Endothelial cell (in vitro differentiated cells): ENCODE measurements at places on chromosomes 2 and 18.

GRCh38 chr2:114119862-114120261, 230.0 kb downstream of the ACTR3 start:
- DNase-seq = no peak

DNA sequence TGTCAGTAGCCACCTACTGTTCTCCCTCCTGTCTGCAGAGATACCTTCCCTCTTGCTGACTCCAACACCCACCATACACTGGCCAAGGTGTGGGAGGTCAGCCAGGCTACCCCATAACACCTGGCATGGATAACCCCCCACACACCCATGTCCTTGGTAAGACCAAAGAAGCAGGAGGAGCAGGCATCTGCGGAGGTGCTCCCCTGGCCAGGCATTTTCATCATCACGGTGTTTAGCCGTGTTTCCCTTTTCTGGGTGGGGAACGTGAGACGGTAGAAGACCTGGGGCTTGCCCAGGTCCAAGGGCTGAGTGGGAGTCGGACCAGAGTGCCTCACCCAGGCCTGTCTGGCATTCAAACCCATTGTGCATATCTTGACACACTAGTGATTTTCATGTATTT, 150.3 kb downstream of the SMAD7 start:
- no peak for DNase-seq

DNA sequence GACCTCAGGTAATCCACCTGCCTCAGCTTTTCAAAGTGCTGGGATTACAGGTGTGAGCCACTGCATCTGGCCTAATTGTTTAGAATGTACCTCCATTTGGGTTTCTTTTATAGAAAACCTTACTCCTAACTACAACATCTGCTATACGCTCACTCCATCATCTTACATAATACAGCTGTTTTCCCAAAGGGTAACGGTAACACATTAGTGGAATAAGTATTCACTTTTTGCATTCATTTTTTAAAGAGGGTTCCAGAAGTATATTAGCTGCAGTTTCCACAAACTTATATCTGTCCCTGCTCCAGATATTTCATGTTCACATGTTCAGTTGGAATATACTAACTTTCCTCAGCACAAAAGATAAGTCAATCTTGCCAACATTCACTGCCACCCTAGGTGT, 640.1 kb upstream of the FSHR start:
- no peak for DNase-seq

DNA sequence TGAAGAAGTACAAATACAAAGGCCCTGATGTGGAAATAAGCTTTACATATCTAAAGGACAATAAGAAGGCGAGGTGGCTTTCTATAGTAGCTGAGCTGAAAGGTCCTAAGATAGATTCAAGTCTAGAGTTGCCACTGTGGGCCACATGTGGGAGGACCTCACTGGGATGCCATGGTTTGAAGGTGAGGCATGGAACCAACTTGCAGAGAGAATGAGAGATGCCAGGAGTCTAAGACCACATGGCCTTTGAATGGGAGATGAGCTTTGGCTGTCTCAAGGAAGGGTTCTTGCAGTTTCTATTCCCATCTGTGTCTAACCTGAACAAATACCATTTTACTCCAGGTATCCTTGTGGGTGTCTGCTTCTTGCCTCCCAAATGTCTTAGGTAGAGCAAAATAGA, 53.6 kb downstream of the HNMT start:
- DNase-seq = no peak

- DNase-seq = no peak
Measured at GRCh38 chr2:235255693-235256092, 238.2 kb upstream of the AGAP1 start.

DNA sequence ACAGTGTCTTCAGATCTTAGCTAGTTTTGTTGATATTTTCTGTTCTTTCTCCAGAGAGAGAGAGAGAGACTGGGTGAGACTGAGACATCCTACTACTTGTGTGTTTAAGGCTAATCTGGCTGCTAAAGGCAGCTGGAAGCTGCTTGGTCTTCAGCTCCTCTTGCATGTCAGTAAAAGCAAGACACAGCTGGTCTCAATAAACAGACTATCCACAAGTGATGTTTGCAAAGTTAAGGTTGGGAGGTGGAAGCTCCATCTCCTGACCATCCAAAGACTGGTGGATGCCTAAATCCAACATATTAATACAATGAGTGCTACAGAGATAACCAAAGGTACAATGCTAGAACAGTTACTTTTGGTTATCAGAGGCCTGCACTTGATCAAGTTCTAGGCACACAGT, 17.8 kb downstream of the ERFE start:
- DNase-seq = no peak

GRCh38 chr2:57906152-57906732, 140.4 kb upstream of the VRK2 start:
- DNase-seq = no peak

DNA sequence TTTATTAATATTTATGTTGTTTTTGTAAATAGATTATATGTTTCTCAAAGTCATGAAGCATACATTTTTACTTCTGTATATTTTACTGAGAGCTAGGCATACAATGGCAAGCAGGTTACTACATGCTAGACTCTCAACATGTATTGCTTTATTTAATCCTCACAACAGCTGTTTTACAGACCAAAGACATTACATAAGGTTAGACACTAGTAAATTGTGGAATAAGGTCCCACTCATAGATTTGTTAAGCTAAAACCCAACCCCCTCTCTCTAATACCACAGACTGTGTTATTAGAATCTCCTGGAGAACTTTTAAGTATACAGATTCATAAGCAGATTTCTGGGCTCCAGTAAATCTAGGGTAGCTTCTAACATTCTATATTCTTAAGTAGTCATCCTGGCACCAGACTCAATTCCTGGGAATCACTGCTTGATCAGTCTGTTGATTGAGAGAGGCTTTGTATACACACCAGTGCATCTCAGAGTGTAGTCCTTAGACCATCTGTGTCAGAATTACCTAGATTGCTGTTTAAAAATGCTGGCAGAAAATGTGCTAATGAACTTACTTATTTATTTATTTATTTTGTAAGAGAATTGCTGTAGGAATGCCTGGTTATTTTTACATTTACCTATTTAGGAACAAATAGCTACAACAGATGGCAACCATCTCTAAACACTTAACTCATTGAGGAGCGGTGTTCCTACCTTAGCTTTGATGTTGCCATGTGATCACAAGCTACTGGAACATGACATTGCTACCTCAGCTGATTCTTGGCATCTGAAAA, 153.5 kb upstream of the CAVIN2 start:
- no peak for DNase-seq

GRCh38 chr2:32564417-32565035, 63.3 kb upstream of the TTC27 start:
- DNase-seq = no peak

GRCh38 chr2:72198532-72199241, 51.0 kb upstream of the CYP26B1 start:
- DNase-seq = no peak

GRCh38 chr2:228600265-228600664, 418.8 kb upstream of the SPHKAP start:
- DNase-seq = no peak

GRCh38 chr2:54084600-54084999, 30.8 kb upstream of the ACYP2 start:
- DNase-seq = peak; percentile 18

GRCh38 chr2:178523596-178524134, 43.4 kb downstream of the PLEKHA3 start:
- no peak for DNase-seq

GRCh38 chr2:137809252-137809651, 155.0 kb upstream of the HNMT start:
- no peak for DNase-seq

- DNase-seq = no peak
Measured at GRCh38 chr2:40346535-40347354, 105.1 kb downstream of the SLC8A1 start.

GRCh38 chr2:236175548-236176150, 7.5 kb upstream of the GBX2 start:
- DNase-seq = no peak

DNA sequence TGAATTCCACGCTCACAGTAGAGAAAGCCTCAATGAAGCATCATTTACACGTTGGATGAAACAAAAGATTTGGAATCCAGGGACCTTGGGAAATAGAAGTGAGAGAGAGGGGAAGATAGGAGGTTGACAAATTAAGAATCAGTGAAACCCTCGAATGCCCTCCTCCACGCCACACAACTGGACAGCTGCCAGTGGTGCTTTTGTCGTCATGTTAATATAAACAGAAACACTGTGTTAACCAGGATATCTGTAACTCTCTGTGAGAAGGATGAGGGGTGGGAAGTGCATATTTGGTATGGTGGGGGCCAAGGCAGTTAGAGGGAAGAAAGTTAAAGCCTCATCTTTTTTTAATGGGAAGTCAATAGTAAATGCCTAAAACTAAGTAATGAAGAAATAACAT, 108.7 kb downstream of the GFPT1 start:
- DNase-seq = no peak

DNA sequence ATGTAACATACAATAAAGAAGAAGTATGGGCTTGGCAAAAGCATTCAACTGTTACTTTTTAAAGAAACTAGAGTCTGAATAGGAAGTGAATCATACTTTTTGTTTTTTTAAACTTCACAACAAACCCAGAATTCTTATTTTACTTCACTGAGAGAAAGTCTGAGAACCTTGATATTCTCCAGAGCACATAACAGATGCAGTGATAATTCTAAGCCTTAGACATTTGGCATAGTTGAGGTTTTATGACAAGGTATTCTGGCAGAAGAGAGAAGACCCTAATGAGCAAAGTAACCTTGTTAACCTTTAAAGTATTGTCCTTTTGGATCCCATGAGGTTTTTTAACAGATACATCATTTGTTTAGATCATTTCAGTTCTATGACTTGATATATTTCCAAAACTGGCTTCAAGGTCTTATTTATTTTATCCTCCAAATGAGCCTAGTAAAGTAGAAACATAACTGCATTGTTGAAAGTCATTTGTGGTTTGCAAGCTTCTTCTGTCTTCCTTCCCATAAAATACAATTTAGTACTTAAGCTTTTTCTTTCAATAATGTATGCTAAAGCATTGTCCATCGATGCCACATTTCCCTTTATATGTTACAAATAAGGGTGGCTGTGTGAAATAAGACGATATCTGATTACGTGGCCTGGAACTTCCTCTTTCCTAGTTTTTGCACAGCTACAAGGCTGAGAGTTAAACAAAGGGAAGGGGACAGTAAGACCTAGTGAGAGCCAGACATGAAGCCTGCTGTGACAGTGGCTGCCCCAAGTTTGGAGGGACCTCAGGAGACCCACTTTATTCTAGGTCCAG, 86.1 kb upstream of the ITPRID2 start:
- DNase-seq = no peak

DNA sequence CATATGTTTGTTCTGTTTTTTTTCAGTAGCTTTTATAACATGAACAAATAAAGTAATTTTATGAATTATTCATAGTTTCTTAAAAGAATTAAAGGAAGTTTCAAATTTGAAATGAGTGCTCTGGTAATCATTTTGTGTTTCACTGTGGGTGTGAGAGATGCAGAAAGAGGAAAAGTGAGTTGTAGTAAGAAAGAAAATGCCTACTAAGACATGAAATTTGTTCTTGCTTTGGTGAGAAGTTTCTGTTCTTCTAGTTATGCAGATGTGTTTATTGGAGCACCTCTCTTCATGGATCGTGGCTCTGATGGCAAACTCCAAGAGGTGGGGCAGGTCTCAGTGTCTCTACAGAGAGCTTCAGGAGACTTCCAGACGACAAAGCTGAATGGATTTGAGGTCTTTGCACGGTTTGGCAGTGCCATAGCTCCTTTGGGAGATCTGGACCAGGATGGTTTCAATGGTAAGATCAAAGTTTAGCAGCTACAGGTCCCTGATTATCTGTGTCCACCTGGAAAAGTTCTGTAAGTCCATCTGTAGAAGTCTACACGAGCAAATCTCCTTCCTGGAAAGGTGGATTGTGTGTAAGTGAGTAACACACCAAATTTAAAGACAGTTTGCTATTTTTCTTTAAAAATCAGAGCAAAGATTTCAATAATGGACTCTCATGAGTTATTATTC, 51.4 kb downstream of the ITGAV start:
- no peak for DNase-seq

- no peak for DNase-seq
Measured at GRCh38 chr2:86020984-86021383, 84.7 kb downstream of the POLR1A start.

- DNase-seq = no peak
Measured at GRCh38 chr2:41111836-41112627, 660.1 kb upstream of the SLC8A1 start.

DNA sequence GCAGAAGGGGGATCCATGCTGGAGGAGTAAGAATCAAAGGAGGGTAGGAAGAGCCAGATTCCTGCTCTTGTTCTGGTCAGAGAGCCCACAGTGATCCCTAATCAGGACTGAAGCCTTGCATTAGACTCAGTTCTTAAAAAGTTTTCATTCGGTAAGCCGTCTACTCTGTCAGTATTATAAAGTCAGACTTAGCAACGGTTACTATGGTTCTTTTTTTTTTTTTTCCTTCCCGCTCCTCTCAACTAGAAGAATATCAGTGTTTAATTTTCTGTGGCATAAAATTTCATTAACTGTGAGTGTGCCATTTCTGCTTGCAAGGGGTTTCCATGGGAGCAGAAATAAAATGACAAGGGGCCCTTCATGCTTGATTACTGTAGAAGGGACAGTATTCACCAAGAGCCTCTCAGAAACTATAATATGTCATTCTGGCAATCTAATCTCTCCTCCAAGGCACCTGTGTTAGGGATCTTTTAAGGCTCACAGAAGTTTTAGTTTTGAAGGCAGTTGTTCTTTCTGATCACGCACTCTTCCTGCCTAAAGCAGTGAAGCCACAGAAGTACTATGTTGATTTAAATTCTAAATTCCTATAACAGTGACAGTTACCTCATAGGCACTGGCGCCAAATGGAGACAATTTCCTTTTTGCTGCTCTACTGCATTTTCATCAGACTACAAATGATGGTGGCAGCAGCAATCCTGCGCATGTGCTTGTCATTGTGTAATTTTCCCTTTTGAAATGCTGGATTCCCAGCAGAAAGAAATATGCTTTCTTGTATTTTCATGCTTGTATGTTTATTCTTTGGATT, 57.0 kb downstream of the OSBPL6 start:
- no peak for DNase-seq

DNA sequence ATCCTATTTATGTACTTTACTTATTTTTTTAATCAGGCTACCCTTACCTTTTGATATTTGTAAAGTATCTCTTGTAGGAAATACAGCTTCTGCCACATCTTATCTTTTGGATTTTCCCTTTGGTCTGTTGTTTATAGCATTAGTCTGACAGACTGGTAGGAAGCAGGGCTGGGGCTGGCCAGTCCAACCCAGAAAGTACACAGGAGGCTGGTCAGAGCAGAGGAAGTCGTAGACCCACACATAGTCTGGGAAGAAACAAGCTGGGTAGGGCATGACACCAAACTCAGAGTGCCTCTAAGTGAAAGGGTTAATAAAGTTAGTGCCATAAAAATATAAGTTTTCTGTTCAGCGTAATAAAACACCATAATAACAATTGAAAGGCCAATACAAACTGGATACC, 51.7 kb downstream of the BOLA3 start:
- no peak for DNase-seq

DNA sequence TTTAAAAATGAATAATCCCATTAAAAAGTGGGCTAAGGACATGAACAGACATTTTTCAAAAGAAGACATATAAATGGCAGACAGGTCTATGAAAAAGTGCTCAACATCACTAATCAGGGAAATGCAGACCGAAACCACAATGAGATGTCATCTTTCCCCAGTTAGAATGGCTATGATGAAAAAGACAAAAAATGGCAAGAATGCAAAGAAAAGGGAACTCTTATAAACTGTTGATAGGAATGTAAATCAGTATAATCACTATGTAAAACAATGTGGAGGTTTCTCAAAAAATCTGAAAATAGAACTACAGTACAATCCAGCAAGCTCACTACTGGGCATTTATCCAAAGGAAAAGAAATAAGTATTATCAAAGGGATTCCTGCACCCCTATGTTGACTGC, 169.2 kb downstream of the METTL4 start:
- no peak for DNase-seq
